ENCODE measurements at places on chromosomes 12 and 14.

DNA sequence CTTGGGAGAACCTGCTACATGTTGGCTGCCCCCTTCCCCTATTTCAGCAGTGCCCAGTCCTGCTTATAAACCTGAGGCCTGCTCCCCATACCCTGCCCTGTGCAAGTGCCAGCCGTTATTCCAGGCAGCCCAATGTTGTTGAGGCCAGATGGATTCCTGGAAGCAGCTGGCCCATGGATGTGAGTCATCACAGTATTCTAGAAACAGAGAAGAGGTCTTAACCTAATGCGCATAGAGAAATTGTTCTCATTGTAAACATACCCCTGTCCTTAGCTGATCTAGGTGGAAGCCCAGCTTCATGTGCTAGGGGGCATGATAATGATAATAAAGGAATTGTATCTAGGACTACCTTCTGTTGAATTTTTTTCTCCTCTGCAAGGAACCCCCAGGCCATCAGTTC is 69.7 kb downstream of the TSPAN11 start:
- no peak for DNase-seq

DNA sequence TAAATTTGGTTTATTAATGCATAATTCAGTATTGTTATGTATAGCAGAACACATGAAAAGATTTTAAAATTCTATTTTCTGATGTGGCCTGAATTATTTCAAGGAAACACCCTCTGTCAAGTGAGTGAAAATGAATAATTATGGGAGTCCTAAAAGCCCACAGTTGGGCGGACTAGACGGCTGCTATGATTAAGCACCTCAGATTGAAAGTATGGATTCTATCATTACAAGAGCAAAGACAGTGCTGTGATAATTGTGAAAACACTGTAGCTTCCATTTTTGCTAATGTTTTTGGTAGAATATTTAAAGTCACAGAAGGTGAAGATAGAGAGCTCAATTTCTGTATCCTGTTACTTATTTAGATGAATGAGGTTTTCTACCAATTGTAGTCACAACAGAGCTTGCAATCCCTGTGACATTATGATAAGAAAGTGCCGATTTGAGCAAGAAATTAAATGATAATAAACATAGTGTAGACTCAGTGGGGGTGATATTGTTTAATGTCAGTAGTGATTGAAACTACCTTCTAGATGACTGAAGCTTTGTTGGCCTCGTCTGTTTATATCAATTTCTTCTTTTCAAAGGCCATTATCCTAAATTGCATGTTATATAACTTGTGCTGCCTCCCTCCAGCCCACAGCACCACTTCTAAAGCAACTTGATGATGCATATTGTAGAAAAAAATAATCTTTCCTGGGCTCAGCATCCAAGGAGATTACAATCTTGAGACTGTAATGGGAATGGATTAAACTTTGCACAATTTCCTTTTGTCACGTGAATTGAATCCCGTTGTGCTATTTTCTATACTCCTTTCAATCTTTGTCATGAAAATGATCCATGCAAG is 359.8 kb downstream of the BTG1 start:
- DNase-seq: no peak

DNA sequence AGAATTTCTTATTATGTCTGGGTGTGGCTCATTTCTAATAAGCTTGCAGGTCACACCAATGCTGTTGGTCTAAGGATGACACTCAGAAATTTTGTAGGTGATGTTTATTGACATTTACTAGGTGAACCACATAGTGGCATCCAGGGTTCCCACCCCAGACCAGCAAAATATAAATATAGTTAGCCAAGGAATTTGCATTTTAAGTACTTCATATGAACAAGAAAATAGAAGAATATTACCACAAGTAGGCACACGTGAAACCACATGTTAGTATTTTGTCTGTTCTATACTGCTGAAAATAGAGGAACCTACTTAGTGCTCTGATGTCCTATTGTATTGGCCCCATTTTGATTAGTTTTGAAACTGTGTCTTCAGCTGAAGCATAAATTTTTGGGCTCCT is 71.1 kb downstream of the USP15 start:
- no peak for DNase-seq

DNA sequence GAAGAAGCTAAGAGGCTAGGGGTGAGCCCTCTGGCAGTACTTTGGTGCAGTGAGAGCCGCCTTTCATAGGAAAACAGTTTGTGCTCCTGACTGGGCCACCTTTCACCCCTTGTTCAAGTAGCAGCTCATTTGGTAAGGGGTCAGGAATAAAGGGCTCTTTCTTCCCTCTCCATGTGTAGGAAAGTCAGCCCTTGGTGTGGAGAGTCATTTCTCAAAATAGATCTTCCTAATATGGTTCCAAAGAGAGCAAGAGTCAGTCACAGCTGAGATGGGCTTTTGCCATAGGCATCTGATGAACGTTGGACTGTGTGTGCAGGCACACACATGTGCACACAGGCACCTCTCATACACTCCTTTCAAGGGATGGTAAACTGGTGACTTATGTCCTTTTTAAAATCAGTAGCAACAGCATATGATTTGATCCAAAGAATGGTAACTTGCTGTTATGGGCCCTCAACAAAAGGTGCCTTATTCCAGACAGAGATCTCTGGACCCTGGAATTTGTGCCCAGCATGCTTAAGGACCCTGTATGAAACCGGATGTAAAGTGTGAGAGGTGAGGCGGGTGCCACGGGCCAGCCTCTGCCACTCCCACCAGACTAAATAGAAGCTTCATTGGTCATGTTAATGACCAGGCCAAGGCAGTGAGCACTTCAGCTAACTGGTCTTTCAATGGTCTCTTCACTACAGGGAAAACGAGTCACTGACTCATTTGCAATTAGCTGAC is 16.7 kb upstream of the RIC8B start:
- DNase-seq: no peak

- no peak for DNase-seq
Observed at GRCh38 chr14:69327507-69327906, 67.5 kb downstream of the GALNT16 start.

DNA sequence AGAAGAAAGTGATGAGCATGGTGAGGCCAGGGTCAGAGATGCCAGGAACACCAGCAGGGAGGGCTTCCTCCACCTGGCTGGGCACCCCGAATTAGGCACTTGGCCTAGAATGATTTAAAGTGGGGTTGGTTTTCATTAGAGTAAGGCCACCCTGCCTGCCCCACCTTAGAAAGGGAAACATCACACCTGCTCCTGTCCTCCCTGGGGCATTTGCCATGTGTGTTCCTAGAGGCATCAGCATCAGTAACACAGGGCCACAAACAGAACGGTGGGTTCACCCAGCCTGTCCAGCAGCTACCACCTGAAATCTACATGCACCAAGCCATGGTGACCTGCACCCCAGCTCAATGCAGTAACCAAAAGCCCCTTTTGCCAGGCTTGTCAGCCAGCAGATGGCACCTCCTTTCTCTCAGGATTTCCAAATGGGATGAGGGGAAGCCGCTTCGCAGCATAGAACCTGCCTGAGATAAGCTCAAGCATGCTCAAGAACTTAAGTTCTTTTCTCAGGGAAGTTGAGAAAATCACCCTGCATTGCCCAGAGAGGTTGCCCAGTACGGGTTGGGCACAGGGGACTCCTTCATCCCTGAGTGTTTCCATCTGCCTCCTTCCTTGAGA is 338.8 kb downstream of the DPF3 start:
- DNase-seq: no peak

DNA sequence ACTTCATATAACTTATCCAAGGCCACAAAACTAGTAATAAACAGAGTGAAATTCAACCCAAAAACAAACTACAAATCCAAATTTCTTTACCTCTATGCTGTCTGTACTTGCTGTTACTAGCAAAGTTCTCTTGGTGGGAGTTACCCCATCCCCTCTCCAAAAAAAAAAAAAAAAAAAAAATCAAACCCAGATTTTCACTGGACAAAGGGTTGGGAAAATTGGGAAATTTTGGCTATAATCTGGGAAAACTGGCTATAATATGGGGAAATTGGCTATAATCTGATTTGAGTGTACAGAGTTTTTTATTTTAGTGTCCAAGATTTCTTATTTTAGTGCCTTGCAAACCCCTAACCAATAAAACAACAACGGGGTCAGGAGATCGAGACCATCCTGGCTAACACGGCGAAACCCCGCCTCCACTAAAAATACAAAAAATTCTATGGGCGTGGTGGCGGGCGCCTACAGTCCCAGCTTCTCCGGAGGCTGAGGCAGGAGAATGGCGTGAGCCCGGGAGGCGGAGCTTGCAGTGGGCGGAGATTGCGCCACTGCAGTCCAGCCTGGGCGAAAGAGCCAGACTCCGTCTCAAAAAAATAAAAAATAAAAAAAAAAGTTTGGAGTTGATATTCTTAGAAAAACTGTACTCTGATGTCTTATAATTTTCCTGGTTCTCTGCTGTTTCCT is 148.4 kb downstream of the CHST11 start:
- no peak for DNase-seq

DNA sequence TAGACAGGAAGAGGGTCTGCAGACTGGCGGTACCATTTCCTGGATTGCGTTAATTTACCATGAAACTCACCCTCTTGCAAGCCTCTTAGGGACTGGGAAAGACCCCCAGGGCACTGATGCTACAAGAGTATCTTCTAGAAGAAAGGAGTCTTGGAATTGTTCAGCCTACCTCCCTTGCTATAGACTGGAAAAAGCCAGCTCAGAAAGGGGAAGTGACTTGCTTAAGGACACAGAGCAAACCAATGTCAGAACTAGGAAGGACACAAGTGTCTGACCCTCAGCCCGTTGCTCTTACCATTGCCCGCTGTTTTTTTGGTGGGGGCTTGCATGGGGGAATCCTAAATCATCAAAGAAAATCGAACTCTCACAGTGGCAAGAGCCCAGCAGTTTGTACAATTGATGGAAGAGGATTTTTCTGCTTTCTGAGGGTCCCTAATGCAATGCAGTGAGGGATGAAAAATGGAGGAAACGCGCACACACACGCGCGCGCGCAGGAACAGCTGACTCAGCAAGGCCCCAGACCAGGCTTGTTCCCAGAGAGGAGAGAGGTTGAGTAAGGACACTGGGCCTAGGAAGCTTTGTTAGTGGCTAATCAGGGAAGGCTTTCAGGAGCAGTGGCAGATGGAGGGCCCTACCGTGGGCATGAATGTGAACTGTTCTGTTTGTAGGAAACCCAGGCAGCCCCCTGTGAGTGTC is 50.9 kb downstream of the RIN3 start:
- DNase-seq: no peak

DNA sequence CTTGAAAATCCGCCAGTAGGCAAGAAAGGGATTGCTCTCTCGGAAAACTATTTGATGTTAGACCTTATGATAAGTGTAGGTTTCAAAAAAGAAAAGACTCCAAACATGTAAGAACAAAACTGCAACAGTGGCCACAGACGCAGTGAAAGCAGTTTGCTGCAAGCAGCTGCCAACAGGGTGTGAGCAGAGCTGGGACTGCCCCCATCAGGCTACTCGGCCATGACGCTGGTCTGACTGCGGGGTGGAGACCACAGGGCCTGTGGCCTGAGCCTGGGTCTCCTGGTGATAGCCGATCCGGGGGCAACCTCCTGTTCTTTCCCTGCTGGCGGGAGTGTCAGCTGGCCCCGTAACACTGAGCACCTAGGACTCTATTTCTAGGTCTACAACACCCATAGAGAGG is 63.2 kb downstream of the AMN start:
- DNase-seq: no peak

DNA sequence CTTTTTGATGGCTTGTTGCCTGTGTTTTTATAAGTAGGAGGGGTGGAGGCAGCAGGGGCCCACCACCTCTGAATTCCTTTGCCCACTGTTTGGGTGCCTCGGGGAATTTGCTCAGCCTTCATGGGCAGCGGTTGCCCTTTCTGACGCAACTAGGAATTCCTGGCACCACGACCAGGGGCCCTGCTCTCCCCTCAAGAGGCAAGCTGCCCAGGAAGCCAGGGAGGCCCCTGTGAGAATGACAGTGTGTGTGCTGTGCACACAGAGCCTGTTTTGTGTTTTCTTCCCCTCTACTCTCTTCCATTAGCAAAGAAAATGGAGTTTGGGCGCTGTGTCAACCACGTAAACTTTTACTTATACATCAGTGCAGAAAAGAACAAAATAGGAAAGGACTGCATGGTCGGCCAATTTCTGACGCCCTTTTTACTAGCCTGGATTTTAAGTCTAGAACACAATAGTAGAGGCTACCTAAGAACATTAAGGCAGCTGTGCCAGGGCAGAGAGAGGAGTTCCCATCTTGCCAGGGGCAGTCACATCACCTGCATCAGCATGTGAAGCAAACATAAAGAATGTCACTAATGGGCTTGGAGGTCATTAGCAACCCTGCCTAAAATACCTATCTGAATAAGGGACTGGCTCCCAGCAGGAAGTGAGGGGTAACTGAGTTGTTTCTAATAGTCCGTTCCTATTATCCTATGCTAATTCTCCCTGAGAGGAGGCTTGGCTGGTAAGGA is 17.9 kb upstream of the PTGR2 start:
- DNase-seq: no peak

- DNase-seq: no peak
Observed at GRCh38 chr14:103485504-103485903, 37.1 kb downstream of the CKB start.

DNA sequence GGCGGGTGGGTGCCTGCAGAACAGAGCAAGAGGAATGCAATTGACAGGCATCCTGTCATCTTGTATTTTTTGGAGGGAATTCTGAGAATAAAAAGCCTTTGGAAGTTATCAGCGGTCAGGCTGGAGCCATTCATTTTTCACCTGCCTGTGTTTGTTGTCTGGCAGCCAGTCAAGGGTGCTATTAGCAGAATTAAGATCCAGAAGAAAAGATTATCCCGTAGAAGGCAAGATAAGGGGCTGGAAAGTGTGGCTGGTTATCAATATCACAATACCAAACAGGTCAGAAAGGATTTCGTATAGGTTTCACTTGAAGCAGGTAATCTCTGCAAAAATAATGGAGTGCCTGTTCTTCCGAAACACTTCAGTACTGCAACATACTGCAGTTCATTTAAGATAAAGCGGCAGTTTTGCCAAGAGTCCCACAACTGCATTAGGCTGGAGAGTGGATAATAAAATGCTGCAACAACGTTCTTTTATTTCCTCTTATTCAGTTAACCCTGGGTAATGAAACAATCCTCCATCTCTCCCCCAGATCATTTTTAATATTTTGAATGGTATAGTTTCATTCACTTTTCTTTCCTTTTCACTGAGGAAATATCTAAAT is 171.2 kb upstream of the CDKN3 start:
- DNase-seq: no peak

GRCh38 chr14:103692159-103692558 is 23.1 kb downstream of the XRCC3 start:
- DNase-seq: no peak

GRCh38 chr14:85595981-85596380 is 66.0 kb downstream of the FLRT2 start:
- no peak for DNase-seq

DNA sequence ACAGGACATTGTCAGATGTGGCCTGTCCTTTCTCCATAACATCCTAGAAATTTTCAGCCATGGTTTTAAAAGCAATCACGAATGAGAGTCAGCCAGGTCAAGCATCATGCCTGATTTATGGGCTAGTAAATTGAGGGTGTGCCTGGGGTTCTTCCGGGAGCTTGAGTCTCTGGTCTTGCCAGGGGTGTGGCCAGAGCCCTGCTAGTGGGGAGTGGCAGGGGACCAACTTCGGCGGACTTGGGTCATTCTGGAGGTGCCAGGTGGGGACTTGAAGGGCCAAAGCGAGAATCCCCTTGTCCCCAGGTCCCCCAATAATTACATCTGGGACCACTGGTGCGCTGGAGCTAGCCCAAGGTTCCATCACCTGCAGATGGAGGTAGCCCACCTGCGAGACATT is 5.7 kb downstream of the OTUB2 start:
- DNase-seq: no peak

- no peak for DNase-seq
Observed at GRCh38 chr12:109286652-109287051, 22.4 kb downstream of the FOXN4 start.

GRCh38 chr14:81348061-81348460 is 52.1 kb downstream of the STON2 start:
- no peak for DNase-seq

Data from activated T-helper 1 cell treated with anti-CD3 and anti-CD28 coated beads, Interleukin-2, amount 50 U/mL, for 16 hours (primary cell).